Choroid plexus epithelial cell (primary cell): ENCODE measurements at places on chromosomes 2 and 18.

- no peak for DNase-seq
Observed at GRCh38 chr2:99348173-99348572, 11.0 kb downstream of the EIF5B start.

DNA sequence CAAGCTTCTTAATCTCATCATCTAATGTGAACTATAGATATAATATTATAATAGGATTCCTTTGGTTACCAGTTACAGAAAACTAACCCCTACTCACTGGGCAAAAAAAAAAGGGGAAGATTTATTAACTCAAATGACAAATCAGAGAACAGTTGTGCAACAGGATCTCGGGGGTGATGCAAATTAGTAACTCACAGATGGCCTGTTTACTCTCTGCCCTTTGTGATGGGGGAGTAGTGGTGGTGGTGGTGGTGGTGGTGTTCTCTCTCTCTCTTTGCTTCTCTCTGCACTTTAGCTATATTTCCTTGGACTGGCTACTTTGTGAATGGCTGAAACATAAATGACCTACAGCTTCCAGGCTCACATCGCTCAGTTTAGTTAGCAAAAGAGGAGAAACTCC lies 59.0 kb downstream of the TMEM247 start:
- no peak for DNase-seq

- no peak for DNase-seq
Observed at GRCh38 chr2:109348671-109349502, 219.9 kb downstream of the SH3RF3 start.

DNA sequence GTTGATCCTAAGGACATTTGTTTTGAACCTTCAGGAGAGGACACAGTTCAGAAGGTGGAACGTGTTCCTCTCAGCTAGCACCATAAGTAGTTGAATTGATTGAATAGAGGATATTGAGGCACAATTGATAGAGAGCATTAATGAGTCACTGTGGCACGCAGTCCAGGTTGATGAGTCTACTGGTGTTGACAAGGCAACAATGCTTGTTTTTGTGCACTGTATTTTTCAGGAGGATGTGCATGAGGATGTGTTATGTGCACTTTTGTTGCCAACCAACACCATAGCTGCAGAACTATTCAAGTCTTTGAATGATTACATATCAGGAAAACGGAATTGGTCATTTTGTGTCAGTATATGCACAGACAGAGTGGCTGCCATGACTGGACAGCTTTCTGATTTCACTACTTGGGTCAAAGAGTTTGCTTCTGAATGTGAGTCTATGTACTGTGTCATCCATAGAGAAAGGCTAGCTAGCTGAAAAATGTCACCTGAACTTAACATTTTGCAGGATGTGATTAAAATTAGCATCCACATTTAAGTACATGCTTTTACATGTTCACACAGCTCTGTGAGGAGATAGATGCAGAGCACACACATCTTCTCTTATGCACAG lies 140.1 kb upstream of the B3GNT2 start:
- no peak for DNase-seq

DNA sequence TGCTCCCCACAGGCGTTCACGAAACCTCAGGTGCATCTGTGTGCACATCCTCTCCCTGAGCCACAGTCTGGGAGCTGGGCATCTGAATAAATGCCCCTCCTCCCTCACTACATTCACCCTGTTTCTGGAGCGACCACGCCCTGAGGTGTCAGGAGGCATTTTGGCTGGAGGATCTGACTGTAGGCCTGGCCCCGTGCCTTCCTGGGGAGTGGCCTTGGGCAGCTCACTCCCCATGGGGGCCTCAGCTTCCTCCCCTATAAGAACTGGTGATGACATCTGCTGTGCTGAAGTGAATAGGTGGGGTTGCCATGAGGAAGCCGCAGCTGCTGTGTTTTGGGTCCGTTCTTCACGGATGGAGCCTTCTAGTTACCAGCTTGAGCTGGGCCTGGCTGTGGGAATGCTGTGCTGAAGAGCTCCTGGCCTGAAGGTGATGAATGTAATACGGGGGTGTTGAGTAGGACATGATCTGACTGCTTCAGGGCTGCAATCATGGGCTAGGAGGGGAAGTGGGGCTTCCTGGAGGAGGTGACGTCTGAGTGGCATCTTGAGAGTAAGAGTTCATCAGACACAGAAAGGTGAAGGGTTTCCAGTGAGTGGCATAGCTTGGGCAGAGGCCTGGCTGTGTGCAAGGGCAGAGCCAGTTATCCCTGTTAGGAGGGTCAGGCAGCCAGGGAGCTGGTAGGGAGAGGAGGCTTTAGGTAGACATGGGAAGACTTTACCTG lies 58.2 kb downstream of the GLI2 start:
- DNase-seq = no peak

DNA sequence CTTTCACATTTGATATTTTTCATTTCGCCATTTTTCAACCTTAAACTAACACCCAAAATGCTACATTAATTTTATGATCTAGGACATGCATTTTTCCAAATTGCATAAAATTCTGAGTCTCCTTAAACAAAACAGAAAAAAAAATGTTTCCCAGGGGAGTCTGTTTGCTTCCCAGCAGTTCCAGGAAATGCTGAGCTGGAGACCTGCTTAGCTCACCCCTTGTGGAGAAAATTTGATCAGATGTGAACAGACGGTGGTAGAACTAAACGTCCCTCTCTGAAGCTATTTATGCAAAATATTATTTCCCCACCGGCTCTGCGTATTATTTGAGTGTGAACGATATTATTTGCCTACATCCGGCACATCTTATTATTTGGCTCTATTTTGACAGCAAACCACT lies 74.9 kb upstream of the AGAP1 start:
- DNase-seq = peak; percentile 43

- no peak for DNase-seq
Observed at GRCh38 chr2:233262562-233262961, 11.1 kb downstream of the ATG16L1 start.

DNA sequence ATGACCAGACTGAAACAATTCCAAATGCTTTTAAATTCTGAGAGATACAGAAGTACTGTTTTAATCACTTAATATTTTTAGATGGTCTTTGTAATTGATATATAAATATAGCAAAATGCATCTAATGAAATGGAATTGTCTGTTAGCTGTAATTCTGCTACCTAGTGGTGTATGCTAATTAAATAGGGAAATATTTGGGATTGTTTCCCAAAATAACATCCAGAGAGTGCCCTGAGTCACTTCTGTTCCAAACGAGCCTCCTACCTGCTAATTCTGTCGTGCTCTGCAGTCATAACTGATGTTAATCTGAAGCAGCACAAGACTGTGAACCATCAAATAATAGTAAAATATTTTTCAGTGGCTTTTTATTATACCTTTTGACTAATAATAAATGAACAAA lies 71.4 kb upstream of the NOSTRIN start:
- DNase-seq = no peak

DNA sequence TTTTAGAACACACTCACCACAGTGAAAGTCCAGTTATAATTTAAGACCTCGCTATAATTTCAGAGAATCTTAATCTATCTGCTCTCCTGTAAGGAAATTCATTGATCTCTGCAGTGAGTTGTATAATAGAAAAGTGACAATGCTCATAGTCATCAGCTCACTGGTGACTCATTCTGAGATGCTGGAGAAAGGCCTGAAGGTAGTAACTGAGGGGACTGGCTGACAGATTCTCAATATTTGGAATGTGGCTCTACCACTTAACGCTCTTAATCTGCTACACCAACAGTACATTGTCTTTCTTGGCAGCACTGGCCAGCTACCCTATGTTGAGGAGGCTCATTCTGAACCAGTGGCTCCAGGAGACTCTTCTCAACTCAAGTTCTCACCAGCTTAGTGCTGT lies 246.1 kb downstream of the RPRM start:
- no peak for DNase-seq

DNA sequence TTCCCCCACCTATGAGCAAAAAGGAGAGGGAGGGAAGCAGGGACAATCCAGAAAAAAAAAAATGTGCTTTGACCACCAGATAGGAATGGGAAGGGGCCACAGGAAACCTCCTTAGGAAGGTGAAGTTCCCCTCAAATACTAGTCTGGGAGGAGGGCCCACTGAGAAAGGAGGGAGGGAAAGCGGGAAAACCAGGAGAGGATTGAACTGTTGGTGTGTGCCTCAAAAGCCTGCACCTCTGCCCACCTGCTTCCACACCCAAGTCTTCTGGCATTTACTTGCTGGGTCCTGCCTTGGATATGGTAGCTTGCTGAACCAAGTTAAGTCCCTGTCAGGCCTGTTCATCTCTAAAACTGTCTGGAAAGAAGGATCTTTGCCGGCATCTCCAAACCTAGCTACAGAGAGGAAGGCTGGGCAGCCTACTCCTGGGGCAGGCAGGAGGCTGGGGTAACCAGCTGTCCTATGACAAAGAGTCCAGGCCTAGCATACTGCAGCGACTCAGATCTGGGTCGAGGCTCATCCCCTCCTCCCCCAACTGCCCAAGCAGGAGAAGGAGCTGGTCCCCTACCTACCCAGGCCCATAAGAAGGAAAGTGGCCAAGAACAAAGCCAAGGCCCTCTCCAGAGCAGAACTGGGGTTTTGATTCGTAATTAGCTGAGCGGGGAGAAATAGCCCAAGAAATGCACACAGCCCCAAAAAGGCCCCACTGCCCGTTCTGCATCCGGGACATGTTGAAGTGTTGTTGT lies 3.0 kb downstream of the EN1 start:
- DNase-seq = no peak

- no peak for DNase-seq
Observed at GRCh38 chr2:73981081-73982001, 3.4 kb upstream of the TET3 start.

GRCh38 chr2:20621366-20622295 lies 29.3 kb downstream of the HS1BP3 start:
- no peak for DNase-seq

DNA sequence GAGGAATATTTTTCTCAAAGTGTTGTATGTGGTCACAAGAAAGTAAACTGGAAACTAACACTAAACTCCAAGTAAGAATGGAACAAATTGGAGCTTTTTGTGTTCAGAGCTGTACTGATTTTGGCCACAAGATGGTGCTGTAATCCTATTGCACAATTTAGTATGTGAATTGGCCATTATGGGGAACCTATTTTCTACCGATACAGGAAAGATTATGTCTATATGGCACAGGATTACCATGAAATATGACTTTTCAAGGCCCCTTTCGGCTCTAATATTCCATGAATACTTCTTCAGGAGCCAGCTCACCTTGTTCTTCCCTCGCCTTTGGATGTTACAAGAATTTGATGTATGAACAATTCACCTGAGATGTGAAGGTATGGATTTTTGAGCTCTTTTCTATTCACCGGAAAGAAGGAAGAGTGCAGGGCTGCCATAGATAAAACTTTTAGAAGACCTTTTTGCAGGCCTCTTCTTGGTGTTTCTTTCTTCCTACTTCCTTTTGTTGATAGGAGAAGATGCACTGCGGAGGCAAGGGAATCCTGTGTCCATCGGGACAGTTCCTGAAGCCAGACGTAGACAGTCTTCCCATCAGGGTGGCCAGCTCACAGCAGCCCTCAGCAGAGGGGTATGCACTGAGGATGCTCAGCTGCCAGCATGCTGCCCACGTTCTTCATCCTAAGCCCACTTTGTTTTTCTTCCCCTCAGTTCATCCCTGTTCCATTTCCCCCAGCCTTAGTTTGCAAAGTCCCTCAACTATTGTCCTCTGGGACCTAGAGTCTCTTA lies 13.3 kb downstream of the MRPL44 start:
- peak; percentile 75 for DNase-seq

DNA sequence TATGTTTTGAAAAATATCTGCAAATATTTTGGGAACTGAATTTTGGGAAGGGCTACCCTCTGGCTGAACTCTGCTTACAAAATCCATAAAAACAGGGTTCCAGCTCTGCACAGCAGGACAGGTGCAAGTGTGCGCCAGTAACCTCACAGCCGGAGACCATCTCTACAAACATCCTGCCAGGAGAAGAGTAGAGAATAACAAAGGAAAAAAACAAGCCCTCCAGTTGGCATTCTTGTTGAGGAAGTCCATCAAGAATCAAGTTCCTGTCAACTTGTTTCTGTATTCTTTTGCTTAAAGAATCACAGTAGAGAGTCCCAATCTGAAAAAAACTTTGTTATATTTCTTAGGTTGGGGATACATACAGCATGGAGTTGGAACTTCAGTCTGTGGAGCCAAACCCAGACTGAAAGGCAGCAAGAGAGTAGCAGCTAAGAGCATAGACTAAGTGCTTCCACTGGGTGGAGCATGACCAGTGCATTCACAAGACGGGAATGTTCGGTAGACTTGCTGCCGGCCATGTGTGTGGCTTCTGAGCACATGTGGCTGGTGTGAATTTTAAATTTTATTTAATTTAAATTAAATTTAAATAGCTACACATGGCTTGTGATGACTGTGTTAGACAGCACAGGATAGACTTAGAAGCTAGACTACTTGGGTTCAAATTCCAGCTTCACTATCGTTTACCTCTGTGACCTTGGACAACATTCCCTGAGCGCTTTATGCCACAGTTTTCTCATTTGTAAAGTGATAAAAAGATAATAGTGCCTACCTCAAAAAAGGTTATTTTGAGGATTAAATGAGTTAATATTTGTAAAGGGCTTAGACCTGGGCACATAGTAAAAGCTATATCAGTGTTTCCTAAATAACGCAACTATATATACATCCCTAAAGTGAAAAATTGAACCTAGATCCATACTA lies 41.9 kb downstream of the SPTBN1 start:
- DNase-seq = peak; percentile 81

GRCh38 chr2:111167076-111167862 lies 46.6 kb downstream of the BCL2L11 start:
- no peak for DNase-seq

GRCh38 chr18:32804134-32804888 lies 31.5 kb upstream of the KLHL14 start:
- no peak for DNase-seq

GRCh38 chr18:32542221-32542798 lies 71.6 kb upstream of the GAREM1 start:
- DNase-seq = peak; percentile 79

DNA sequence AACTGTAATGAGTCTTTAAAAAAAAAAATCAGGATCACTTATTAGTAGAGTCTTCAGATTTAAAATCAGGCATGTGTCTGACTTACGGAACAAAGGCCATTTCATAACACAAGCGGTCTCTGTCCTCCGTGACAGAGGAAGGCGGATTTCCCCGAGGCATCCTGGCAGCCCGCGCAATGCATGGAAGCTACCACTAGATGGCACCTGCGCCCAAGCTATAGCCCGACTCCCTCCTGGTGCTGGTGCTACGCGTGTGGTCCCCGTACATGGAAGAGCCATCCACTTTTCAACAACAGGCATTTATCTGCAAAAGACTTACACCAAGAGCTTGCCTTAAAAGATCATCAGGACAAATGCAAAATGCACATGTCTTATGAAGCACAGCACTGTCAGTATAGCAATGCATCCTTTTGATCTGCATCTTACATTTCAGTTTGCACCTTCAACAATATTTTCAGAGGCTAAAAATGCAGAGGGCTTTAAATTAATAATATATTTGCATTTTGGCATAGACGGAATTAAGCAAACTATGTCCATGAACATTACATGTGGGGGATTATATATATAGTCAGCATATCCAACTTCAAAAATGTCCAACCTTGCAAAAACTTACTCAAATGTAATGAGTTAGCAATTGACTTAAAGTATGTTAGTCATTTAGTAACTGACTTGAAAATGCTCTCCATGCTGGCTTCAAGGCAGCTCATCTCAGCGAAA lies 96.0 kb downstream of the ZNF516 start:
- DNase-seq = peak; percentile 84

GRCh38 chr2:116537811-116538210 lies 1276.7 kb upstream of the DDX18 start:
- no peak for DNase-seq

GRCh38 chr2:27400348-27401135 lies 8.8 kb downstream of the PPM1G start:
- peak; percentile 66 for DNase-seq
